ENCODE measurements at places on chromosomes 5 and 9.

- DNase-seq, result no peak
These were observed 15.6 kb downstream of the IRF1 start for GRCh38 chr5:132474881-132475496.

DNA sequence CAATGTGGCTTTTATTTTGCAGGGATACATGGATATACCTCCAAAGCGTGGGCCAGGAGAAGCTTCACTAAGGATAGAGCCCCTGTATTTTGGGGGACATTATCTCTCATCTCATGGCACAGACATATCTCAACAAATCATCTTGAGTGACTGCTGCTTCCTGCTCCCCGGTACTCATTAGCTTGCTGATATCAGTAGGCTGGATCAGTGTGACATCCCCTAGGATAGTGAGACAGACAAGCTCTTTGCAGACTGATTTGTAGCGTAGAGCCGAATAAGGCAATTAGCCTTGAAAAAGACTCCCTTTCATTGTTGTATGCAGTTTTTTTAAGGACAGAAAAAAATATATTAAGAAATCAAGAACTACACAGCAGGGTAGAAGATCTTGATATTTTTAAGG lies 237.7 kb upstream of the CDH9 start:
- DNase-seq, result no peak

DNA sequence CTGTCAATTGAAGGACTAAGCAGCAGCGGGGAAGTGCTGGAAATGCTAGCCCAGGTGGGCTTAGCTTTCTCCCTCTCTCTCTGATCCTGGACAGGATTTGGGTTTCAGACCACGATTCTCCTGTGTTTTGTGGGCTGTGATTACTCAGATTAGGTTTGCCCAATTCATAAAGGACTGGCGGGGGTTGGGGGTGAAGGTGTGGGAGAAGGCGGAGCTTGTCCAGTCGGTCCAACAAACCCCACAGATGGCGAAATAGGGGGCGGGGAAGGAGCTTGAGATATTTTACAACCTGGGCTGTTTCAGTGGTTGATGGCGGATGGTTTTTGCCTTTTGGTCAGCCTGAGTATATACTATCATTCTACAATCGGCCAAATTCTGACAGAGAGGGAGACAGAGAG lies 35.2 kb downstream of the PCDHAC2 start:
- no peak for DNase-seq

- no peak for DNase-seq
These were observed 34.6 kb upstream of the RAI14 start for GRCh38 chr5:34621277-34622097.

GRCh38 chr9:105930011-105930627 lies 235.8 kb downstream of the TMEM38B start:
- no peak for DNase-seq

- no peak for DNase-seq
These were observed 313.5 kb downstream of the TLR4 start for GRCh38 chr9:118017607-118018122.

DNA sequence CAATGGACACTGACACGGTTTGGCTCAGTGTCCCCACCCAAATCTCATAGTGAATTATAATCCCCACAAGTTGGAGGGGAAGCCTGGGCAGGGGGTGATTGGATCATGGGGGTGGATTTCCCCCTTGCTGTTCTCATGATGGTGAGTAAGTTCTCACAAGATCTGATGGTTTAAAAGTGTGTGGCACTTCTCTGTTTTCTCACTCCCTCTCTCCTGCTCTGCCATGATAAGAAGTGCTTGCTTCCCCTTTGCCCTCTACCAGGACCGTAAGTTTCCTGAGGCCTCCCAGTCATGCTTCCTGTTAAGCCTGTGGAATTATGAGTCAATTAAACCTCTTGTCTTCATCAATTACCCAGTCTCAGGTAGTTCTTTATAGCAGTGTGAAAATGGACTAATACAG lies 115.8 kb upstream of the KIF2A start:
- no peak for DNase-seq

DNA sequence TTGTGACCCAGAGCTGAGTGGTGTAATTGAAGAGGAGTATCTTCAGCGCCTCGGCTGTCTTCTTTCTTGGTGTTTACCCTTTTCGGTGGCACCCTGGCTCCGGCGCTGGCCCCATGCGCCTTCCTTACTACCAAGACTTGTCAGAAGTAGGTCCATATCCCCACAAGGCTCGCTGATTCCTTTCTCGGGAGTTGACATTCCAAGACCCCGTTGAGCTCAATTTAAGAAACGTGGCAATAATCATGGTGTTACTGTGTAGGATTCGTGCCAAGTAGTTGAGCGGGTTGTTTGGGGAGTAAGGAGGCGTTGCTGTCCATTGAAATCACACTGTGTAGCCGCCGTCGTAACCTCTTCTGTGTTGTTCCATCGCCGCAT lies 795 bp downstream of the NDUFAF2 start:
- peak; percentile 65 for DNase-seq

All from KG1 (cell line).